ENCODE measurements at places on chromosomes 4 and X. TPM values are rescaled to one million over a fixed set of nuclear protein-coding genes. Genes with fewer than 3 reads are reported as not detected.

- no peak for DNase-seq
Measured at GRCh38 chr4:140994015-140994414, 139.3 kb downstream of the RNF150 start.

KLHL4 gene
- total RNA-seq, result not detected

GRCh38 chrX:107674480-107675364, 46.4 kb downstream of the PRPS1 start:
- DNase-seq, result peak; percentile 41

POU4F2 gene
- total RNA-seq, result not detected

CSAG2 gene
- not detected for total RNA-seq

All from activated CD8-positive, alpha-beta T cell treated with anti-CD3 and anti-CD28 coated beads for 36 hours (primary cell).